Heart right ventricle (tissue), 16 donors: ENCODE measurements at places on chromosomes 4 and X. TPM values are rescaled to one million over a fixed set of nuclear protein-coding genes. Genes with fewer than 3 reads are reported as not detected.

DNA sequence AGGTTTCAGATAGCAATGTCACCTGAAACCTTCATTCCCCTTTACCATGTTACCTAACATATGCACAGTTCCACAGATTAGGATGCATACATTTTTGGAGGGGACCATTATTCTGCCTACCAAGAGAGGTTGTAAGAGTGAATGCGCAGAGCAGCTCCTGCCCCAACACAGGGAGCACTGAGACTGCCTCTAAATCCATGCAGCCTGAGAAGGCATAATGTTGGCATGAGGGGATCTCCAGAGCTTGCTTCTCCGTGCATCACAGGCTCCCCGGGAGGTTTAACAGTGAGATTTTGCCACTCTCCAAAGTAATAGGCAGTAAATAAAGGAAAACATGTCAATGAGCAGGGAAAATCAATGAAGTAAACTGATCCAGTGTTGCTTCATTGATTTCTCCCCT, 410.8 kb downstream of the PCDH7 start:
- DNase-seq: no peak

Gene IL21
- not detected for total RNA-seq

Gene MAGEE2
- total RNA-seq: not detected

DNA sequence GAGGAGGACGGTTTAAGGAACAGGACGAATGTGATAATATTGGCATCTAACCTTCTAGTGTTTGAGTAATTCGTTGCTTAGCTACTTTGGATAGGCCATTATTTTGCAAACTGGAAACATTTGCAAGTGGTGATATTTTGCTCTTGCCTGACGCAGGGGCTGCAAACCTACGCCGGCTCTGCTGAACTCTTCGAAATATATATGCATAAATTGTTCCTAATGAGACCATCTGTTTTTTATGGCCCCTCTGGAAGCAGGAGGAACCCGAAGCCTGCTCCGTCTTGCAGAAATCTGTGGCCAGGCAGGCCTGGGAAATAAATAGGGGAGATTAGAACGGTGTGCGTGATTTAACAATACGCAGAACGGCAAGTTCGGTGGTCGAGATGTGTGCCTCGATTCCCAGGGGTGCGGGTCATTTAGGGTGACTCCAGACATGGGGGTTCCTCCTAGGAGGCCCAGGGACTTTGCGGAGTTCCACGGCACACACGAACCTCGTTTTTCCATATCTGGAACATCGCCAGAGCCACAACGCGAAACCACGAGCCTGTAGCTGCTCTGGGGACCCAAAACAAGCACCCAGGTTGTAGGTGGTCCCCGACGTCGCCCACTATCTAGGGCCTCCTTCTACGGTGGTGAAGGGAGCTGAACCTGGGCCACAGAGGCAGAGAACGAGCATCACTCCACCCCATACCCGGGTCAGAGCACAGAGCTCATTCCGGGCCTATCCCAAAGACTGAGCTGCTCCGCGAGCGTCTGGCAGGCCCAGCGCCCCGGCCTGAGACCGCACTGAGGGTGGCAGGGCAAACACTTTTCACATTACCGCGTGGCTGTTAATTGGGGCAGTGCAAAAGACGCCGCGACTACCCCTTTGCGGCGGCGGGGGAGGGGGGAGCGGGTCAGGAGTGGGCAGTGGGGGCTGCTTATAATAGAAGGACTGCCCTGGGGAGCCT, 89.7 kb downstream of the BCOR start:
- no peak for DNase-seq

DNA sequence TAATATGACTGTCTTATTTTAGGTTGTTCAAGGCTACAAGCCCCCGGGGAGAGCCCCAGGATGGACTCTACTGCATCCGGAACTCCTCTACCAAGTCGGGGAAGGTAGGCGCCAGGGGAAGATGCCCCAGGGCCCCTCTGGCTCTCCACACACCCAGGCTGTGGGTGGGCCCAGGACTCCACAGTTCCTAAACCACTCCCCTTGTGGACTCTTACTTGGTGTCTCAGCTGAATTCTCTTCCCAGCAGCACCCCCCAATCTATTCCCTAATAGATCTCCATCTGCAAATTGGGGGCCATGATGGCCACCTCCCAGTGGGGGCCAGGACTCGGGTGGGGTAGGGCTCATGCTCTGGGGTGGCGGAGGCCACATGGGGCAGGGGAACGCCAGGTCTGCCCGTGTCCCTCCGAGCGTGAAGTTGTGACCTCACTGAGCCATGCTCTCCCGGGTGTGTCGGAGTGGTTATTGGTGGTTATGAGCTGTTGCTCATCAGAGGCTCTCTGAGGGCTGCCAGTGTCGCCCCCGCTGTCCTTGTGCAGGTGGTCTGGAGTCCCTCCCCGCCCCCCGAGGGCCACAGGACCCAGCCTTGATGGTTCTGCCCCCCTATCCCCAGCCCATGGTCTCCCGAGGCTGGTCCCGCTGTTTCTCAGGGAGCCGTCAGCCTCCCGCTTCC, 11.2 kb upstream of the ADD1 start:
- DNase-seq: no peak

GRCh38 chr4:40055511-40055862, 1.2 kb upstream of the N4BP2 start:
- no peak for DNase-seq

- DNase-seq: no peak
These were observed 73.0 kb upstream of the ANXA3 start for GRCh38 chr4:78478523-78478922.

Gene RNF150
- 111 TPM for total RNA-seq

Gene AFF2
- total RNA-seq: 0.12 TPM

Gene TLR10
- total RNA-seq: not detected

DNA sequence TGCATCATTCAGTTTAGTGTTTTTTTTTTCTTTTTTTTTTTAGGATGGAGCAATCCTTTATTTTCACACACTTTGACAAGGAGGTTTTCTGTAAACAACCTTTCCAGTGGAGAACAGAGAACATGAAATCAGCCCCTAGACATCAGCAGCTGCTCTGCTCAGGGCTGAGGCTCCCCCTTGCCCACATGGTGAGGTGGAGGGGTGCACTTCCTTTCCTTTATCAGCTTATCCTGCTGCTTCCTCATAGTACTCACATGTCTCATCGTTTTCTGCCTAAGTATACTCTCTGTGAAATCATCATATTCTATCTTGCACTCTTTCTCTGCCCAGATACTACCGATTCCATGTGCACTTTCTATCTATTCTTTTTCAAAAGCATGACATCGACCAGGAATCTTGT, 47.6 kb upstream of the PRSS12 start:
- DNase-seq: no peak

- no peak for DNase-seq
These were observed 4.7 kb downstream of the KCND1 start for GRCh38 chrX:48966796-48967579.

Gene NCAPG
- 0.15 TPM for total RNA-seq

DNA sequence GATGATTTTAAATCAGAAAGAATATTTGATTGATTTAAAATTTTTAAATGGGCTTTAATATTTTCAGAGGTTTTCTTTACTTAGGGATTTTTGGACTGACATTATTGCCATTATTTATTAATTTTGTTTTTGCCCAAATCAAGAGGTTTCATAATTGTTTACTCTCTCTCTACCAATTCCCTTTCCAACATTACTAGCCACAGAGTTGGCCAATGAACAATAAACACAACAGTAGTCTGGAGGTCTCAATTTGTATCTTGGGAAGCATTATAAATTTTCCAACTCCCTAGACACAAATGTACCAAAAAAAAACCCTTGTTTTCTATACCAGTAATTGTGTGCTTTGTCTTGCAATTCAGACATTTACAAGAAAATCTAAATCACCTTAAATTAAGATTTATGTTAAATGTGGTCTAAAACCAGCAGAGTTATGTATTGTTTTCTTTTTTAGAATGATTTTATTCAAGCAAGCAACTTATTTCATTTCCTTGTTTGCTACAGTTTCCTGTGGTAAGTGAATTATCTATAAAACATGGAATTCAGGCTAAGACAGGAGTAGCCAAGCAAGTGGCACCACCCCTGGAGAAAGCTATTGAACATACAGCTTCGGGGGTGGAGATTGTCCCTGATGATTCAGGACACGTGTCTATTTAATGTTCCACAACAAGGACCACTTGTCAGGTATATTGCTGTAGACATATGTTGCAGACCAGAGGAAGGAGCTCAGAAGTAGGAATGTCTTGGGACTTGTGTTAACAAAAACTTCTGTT, 622 bp downstream of the KLKB1 start:
- no peak for DNase-seq

DNA sequence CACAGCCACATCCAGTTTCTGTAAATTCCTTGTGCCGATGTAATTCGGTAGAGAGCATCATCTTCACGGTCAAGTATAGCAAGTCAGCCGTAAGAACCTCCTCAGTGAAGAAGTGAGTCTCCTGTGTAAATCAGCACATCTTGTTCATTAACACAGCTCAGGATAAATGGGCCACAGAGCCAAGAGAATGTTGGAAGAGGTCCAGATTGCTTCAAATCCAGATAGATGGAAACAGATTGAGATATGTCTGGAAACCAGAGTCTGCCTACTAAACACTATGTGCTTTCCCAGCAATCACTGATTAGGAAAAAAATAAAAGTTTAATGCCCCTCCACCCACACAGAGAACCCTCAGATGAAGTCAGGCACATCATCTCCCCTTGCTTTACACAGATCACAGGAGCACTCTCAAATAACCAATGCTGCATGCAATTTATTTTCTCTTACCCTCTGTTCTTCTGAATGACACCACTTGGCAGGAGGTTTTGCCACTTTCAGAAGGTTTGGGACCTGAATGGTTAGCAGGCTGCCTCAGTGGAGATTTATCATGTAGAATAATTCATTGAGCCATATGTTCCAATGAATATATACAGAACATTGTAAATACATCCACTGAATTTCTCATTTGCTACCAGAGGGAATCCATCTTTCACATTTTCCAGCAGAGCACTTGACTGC, 357.7 kb downstream of the C4orf33 start:
- DNase-seq: no peak

- no peak for DNase-seq
These were observed 2.9 kb downstream of the GAK start for GRCh38 chr4:929096-929765.
